ENCODE measurements at places on chromosomes 3 and 15. TPM values are rescaled to one million over a fixed set of nuclear protein-coding genes. Genes with fewer than 3 reads are reported as not detected.

REC114 gene
- total RNA-seq, result not detected

SLC24A5 gene
- not detected for total RNA-seq

SAXO2 gene
- 0.10 TPM for total RNA-seq

CACNA2D3 gene
- total RNA-seq, result 0.15 TPM

SI gene
- not detected for total RNA-seq

SLC2A2 gene
- not detected for total RNA-seq

GHSR gene
- 1.0 TPM for total RNA-seq

COX17 gene
- 62.9 TPM for total RNA-seq

GRCh38 chr15:69668963-69669362 lies 216.3 kb downstream of the RPLP1 start:
- DNase-seq, result no peak
- no peaks in the 10 kb centered on the region for H3K36me3 ChIP-seq
- H3K4me1 ChIP-seq, result peaks cover 33% of the 10 kb centered on the region
- H3K4me3 ChIP-seq, result no peak overlapping the region
- no peak overlapping the region for H3K27ac ChIP-seq

DNA sequence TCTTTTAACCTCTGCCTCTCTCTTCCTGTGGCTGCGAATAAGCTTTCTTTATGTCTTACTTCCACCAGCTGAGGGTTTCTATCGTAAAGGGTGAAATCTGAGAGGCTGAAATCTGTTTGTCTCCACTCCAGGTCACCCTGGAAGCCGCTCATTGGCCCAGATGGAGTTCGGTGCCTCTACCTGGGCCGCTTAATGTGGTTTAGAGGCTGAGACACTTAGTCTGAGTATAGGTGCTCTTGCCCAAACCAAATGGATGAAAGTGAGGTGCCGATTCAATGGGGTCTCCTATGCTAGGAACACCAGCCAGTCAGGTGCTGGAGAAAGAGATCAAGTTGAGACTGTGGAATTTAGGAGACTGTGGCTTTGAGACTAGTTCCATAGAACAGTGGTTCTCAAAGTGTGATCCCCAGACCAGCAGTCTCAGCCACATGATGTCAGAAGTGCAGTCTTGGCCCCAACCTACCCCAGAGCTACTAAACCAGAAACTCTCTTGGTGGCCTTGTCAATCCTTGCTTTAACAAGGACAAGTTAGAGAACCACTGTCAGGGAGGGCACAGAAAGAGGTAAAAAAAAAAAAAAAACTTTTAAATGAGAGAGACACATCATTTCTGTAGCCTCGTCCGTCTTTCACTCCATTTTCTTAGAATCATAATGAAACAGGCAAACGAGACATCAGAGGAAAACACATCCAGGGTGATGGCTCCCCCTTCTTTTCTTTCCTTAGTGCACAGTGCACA lies 54.9 kb upstream of the CCR2 start:
- no peaks in the 10 kb centered on the region for H3K27me3 ChIP-seq
- no peak overlapping the region for H3K27ac ChIP-seq
- no peak for DNase-seq
- no peak overlapping the region for H3K4me3 ChIP-seq
- H3K4me1 ChIP-seq, result no peaks in the 10 kb centered on the region
- H3K36me3 ChIP-seq, result no peaks in the 10 kb centered on the region

DNA sequence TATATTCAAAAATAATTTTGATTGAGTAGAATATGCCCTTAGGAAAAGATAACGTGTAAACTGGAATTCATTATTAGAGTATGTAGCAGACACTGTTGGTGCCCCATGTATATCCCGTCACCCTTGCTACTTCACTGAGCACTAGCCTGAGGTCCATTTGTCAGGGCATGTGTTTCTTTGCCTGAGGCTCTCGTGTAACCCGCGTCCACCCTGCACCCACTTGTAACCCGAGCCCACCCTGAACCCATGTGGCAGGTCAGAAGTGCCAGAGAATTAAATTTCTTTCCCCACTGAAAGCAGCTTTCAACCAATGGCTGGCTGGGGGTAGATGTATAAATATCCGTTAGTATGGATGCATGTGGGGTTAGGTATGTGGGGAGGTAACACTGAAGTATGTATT lies 474.2 kb upstream of the ZNF385D start:
- H3K4me3 ChIP-seq, result no peak overlapping the region
- DNase-seq, result peak; percentile 40
- no peak overlapping the region for H3K27ac ChIP-seq
- no peaks in the 10 kb centered on the region for H3K27me3 ChIP-seq
- H3K36me3 ChIP-seq, result no peaks in the 10 kb centered on the region
- H3K4me1 ChIP-seq, result peaks cover 12% of the 10 kb centered on the region

GRCh38 chr15:93126148-93126547 lies 37.1 kb upstream of the RGMA start:
- H3K36me3 ChIP-seq, result no peaks in the 10 kb centered on the region
- DNase-seq, result no peak
- no peaks in the 10 kb centered on the region for H3K27me3 ChIP-seq
- H3K4me1 ChIP-seq, result peaks cover 18% of the 10 kb centered on the region
- H3K27ac ChIP-seq, result no peak overlapping the region

GRCh38 chr3:161150001-161150525 lies 44.9 kb upstream of the B3GALNT1 start:
- H3K4me3 ChIP-seq, result no peak overlapping the region
- no peaks in the 10 kb centered on the region for H3K4me1 ChIP-seq
- no peaks in the 10 kb centered on the region for H3K27me3 ChIP-seq
- H3K27ac ChIP-seq, result no peak overlapping the region
- DNase-seq, result no peak

GRCh38 chr3:130918328-130918727 lies 24.4 kb downstream of the ATP2C1 start:
- no peak overlapping the region for H3K4me3 ChIP-seq
- no peak for DNase-seq
- H3K27ac ChIP-seq, result no peak overlapping the region
- no peaks in the 10 kb centered on the region for H3K27me3 ChIP-seq
- no peaks in the 10 kb centered on the region for H3K4me1 ChIP-seq
- peaks cover 6% of the 10 kb centered on the region for H3K36me3 ChIP-seq

DNA sequence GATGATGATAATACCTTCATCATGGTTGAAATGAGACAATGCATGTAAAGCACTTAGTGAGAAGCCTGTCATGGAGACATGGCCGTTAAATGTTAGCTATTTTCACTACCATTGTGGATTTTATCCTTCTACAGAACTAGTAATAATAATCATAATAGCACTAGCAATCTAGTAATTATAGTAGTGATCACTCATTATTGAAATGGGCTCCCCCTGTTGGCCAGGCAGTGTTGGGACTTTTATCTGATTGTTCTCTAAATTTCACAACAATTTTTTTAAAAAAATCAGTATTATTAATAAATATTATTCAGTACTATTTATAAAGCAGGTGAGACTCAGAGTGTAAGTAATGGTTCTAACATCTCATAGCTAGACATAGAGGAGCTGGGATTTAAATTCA lies 396.3 kb downstream of the IL5RA start:
- H3K36me3 ChIP-seq, result no peaks in the 10 kb centered on the region
- peak; percentile 8 for DNase-seq
- H3K27ac ChIP-seq, result no peak overlapping the region
- H3K4me3 ChIP-seq, result no peak overlapping the region
- no peaks in the 10 kb centered on the region for H3K4me1 ChIP-seq

DNA sequence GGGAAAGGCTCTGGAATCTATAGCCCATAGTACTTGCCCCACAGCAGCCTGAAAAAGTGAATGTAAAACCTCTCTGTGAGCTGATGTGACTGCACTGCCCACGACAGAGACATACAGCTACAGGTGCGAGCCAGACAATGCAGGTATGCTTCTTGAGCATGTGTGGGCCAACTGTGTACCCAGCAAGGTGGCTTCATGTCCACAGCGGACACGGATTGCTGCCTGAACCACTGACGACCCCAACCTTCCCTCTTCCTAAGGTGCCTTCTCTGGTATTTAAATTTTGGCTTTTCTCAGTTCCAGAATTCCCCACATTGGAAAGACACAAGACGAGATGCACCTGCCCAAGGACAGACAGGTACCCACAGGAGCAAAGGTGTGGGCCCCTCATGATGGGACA lies 65.8 kb downstream of the SCN5A start:
- DNase-seq, result no peak
- no peaks in the 10 kb centered on the region for H3K36me3 ChIP-seq
- no peaks in the 10 kb centered on the region for H3K27me3 ChIP-seq

DNA sequence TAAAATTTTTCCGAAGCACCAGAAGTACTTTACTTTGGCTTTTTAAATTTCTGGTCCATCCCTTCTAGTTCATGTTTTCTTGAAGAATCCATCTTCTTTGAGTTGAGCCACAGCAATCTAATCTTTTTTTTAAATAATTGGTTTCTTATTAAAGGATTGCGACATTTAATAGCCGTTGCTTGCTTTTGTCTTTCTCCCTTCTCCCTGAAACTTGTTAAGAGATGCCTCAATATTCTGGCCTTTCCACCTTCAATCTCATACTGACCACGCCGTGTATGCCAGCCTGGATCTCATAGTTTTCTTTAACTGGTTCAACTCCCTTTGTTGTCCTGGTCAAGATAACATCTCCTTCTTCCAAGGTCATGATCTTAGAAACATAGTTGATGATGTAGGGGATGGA lies 18.4 kb upstream of the RPLP1 start:
- H3K36me3 ChIP-seq, result peaks cover 96% of the 10 kb centered on the region
- H3K4me3 ChIP-seq, result no peak overlapping the region
- H3K27ac ChIP-seq, result no peak overlapping the region
- DNase-seq, result no peak
